ENCODE measurements at places on chromosomes 11 and 22.

GRCh38 chr22:40216041-40216756 lies 38.5 kb downstream of the TNRC6B start:
- no peaks in the 10 kb centered on the region for H3K36me3 ChIP-seq
- no peak overlapping the region for H3K4me3 ChIP-seq
- H3K4me1 ChIP-seq, result peaks cover 39% of the 10 kb centered on the region
- DNase-seq, result no peak
- peak overlapping the region; percentile 87 for H3K27ac ChIP-seq
- H3K27me3 ChIP-seq, result no peaks in the 10 kb centered on the region

DNA sequence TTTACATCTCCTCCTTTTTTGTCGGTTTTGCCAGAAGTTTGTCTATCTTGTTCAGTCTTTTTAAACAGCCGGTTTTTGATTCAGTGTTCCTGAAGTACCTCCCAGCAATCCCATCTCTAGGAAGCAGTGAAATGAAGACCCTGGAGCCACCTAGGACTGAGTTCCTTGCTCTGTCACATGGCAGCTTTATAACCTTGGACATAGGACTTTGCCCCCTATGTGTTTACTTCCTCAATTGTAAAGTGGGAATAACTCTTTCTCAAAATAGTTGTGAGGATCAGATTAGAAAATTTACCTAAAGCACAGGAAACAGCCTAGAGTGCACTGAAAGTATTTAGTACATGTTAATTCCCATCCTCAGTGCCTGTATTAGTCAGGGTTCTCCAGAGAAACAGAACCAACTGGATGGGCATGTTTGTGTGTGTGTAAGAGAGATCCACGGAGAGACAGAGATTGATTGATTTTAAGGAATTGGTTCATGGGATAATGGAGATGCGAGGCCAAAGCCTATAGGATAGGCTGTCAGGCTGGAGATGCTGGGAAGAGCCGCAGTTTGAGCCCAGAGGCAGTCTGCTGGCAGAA lies 20.0 kb downstream of the FAM83F start:
- H3K27me3 ChIP-seq, result no peaks in the 10 kb centered on the region
- peaks cover 11% of the 10 kb centered on the region for H3K4me1 ChIP-seq
- H3K27ac ChIP-seq, result no peak overlapping the region
- H3K36me3 ChIP-seq, result peaks cover 23% of the 10 kb centered on the region

DNA sequence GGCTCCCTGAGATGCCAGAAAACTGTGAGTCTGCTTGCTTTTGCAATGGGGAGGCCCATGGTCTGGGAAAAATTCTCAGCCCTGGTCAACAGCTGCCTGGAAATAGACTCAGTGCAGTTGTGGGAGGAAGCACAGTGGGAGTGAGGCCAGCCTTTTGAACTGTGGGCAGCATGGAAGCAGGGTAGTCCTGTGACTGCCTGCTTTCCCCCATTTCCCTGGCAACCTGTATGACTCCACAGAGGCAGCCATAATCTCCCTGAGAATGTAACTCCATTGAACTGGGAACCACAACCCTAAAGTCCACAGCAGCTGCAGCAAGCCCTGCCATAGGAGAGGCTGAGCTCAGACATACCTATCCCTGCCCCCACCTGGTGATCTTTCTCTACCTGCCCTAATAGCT lies 494.6 kb upstream of the FAT3 start:
- no peaks in the 10 kb centered on the region for H3K4me1 ChIP-seq
- no peak for DNase-seq
- H3K36me3 ChIP-seq, result no peaks in the 10 kb centered on the region
- H3K27me3 ChIP-seq, result no peaks in the 10 kb centered on the region

DNA sequence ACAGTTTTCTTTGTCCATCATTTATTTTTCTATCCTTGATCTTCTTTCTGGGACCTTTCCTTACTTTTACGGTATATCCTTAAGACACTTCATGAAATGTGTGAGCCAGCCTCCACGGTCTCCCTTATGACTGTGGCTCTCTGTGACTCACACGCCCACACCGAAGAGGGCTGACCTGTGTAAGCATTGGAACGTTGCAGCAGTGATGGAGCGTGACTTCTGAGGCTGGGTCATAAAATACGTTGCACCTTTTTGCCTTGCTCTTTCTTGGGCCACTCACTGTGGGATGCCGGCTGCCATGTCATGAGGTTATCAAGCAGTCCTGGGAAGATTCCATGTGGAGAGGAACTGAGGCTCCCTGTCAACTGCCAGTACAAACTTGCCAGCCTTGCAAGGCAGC lies 96.3 kb upstream of the RAB1B start:
- no peaks in the 10 kb centered on the region for H3K36me3 ChIP-seq
- H3K4me1 ChIP-seq, result peaks cover 6% of the 10 kb centered on the region
- H3K4me3 ChIP-seq, result no peak overlapping the region
- no peak overlapping the region for H3K27ac ChIP-seq
- no peaks in the 10 kb centered on the region for H3K27me3 ChIP-seq

DNA sequence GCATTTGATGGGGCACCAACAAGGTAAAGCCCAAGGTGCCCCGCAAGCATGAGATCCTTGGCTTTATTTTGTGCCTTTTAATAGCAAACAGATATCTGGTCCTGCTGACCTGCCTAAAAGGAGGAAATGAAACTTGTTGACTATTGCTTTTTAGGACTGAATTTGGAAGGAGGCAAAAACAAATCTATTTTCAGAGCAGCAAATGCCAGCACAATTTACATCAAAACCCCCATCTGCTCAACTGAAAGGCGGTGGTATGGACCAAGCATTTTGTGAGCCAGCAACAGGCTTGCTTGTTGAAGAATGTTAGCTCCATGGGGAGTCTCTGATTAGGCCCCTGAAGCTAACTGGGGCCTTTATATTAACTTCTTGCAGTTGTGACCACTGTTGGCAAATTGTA lies 192.6 kb upstream of the E2F8 start:
- H3K27ac ChIP-seq, result no peak overlapping the region
- H3K4me3 ChIP-seq, result no peak overlapping the region
- H3K27me3 ChIP-seq, result peaks cover 32% of the 10 kb centered on the region
- H3K4me1 ChIP-seq, result peaks cover 25% of the 10 kb centered on the region
- H3K36me3 ChIP-seq, result no peaks in the 10 kb centered on the region
- no peak for DNase-seq

GRCh38 chr11:67409261-67409666 lies 5.4 kb downstream of the TBC1D10C start:
- H3K4me1 ChIP-seq, result peaks cover 4% of the 10 kb centered on the region
- H3K27me3 ChIP-seq, result no peaks in the 10 kb centered on the region
- peaks cover 19% of the 10 kb centered on the region for H3K36me3 ChIP-seq
- DNase-seq, result no peak
- no peak overlapping the region for H3K27ac ChIP-seq

- no peak overlapping the region for H3K27ac ChIP-seq
- no peak overlapping the region for H3K4me3 ChIP-seq
- DNase-seq, result no peak
- peaks cover 45% of the 10 kb centered on the region for H3K27me3 ChIP-seq
- no peaks in the 10 kb centered on the region for H3K4me1 ChIP-seq
Observed at GRCh38 chr11:125192717-125193415, 28.3 kb downstream of the PKNOX2 start.

DNA sequence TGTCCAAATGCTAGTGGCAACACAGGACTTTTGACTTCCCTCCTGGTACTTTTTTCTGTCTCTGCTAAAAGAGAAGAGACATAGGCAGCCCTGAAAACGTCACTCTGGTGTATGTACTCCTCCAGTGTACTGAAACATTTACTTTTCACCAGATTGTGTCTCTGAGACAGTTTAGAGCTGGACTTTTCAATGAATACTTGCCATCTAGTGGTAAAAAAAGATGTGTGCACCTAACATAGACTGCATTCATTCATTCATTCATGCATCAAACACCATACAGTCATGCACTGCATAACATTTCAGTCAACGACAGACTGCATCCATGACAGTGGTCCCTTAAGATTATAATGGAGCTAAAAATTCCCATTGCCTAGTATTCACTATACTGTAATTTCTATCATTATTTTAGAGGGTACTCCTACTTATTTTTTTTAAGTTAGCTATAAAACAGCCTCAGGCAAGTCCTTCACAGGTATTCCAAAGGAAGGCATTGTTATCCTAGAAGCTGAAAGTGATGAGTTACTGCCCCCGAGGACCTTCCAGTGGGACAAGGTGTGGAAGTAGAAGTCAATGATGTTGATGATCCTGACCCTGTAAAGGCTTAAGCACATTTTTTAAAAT lies 186.2 kb downstream of the SPON1 start:
- peak; percentile 52 for DNase-seq
- H3K36me3 ChIP-seq, result no peaks in the 10 kb centered on the region
- no peak overlapping the region for H3K27ac ChIP-seq
- H3K4me1 ChIP-seq, result no peaks in the 10 kb centered on the region
- H3K27me3 ChIP-seq, result peaks cover 21% of the 10 kb centered on the region

DNA sequence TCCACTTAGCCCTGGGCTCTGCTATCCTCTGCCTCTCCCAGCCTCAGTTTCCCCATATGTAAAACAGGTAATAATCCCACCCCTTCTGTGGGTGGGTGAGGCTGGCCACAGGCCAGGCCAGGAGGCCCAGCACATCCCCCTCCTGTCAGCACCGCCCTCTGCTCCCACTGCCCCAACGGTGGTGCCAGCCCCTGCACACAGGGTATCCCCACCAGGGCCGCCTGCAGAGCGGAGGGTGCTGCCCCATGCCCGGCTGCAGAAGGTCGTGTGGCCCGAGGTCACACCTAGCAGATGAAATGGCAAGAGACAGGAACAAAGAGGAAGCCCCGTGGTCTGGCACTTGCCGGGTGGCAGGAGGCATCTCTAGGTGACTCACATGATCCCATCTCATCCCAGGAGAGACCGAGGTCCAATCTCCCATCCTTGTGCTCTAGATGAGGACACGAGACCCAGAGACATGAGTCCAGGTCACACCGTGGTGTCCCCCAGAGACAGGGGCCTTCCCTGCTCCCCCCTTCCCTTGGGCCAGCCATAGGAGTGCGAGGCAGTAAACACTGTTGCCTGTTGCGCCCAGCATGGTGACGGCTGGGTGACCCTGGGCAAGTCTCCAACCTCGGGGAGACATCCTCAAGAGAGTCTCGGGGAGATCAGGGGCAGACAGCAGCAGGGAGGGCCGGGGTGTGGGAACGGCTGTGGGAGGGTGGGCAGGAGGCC lies 27.2 kb upstream of the PPARA start:
- DNase-seq, result peak; percentile 24
- peaks cover 5% of the 10 kb centered on the region for H3K4me1 ChIP-seq
- H3K36me3 ChIP-seq, result peaks cover 16% of the 10 kb centered on the region
- no peaks in the 10 kb centered on the region for H3K27me3 ChIP-seq
- no peak overlapping the region for H3K4me3 ChIP-seq

- no peak for DNase-seq
- H3K4me1 ChIP-seq, result peaks cover under 1% of the 10 kb centered on the region
- no peak overlapping the region for H3K27ac ChIP-seq
- no peak overlapping the region for H3K4me3 ChIP-seq
Observed at GRCh38 chr11:123483466-123483865, 53.4 kb downstream of the GRAMD1B start.
